ENCODE measurements at places on chromosomes 1 and 21. TPM values are rescaled to one million over a fixed set of nuclear protein-coding genes. Genes with fewer than 3 reads are reported as not detected.

Gene FHAD1
- 6.9 TPM for total RNA-seq

DNA sequence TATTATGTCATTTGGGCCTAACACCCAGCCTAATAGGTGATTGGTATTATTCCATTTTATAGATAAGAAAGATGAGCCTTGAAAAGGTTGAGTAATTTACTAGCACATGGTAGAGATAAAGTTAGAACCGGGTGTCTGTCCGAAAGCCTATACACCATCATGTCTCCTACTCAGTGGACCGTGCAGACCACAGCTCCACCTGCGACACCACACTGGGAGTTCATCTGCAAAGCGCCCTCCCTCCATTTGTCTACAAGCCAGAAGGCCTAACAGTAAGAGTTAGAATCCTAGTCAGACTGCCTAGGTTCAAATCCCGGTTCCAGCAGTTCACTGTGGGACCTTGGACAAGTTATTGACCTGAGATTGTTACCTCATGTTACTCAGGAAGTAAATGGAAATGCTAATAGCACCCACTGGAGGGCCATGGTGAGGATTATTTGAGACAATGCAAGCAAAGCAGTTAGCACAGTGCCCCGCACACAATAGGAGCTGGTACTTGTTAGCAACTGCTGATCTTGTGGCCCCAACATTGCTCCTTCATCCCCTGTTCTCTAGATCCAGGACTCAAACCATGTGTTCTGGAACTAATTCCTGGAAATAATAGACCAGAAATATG lies 20.5 kb downstream of the ARMH1 start:
- no peaks in the 10 kb centered on the region for H3K27me3 ChIP-seq
- H3K27ac ChIP-seq: no peak overlapping the region
- H3K36me3 ChIP-seq: no peaks in the 10 kb centered on the region
- DNase-seq: no peak
- H3K4me1 ChIP-seq: 0 out of 2 replicates have a peak, but pooled peaks cover 6% of the 10 kb centered on the region
- no peak overlapping the region for H3K4me3 ChIP-seq

DNA sequence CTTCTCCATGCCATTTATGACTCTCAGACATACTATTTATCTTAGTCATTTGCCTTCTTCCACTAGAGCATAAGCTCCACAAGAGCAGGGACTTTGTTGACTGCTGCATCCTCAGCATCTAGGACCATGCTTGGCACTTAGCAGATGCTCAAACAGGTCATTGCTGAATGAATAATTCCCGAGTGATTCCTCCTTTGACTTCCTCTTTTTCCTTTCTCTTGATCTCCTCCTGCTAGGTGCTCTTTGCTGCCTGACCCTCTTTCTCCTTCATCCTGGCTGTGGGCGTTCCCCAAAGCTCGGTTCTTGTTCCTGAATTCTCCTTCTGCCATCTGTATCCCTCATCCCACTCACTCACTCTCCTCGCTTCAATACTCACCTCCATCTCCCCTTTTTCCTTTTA lies 23.5 kb downstream of the SYT6 start:
- no peak overlapping the region for H3K27ac ChIP-seq
- H3K4me1 ChIP-seq: peaks cover 14% of the 10 kb centered on the region
- no peak overlapping the region for H3K4me3 ChIP-seq
- H3K27me3 ChIP-seq: no peaks in the 10 kb centered on the region
- no peaks in the 10 kb centered on the region for H3K36me3 ChIP-seq

- 0 out of 2 replicates have a peak, but pooled peaks cover under 1% of the 10 kb centered on the region for H3K36me3 ChIP-seq
- H3K27ac ChIP-seq: no peak overlapping the region
- H3K4me3 ChIP-seq: no peak overlapping the region
- no peak for DNase-seq
- peaks cover 50% of the 10 kb centered on the region for H3K4me1 ChIP-seq
- H3K27me3 ChIP-seq: no peaks in the 10 kb centered on the region
Measured at GRCh38 chr1:109935451-109935900, 24.8 kb downstream of the CSF1 start.

DNA sequence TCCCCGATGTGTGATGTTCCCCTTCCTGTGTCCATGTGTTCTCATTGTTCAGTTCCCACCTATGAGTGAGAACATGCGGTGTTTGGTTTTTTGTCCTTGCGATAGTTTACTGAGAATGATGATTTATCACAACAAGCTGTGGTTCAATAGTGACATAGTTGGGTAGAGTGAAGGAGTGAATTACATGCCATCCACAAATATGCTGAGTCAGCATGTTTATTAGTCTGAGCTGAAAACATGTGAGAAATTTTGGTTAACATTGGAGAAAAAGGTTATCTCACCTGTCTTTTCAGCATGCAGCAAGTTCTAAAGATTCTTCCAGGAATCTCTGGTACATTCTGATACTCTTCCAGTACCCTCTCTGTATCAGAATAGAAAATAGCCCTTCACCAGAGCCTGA lies 19.0 kb downstream of the OR2L3 start:
- H3K27ac ChIP-seq: no peak overlapping the region
- H3K4me1 ChIP-seq: no peaks in the 10 kb centered on the region
- no peak overlapping the region for H3K4me3 ChIP-seq

- no peak overlapping the region for H3K4me3 ChIP-seq
- H3K36me3 ChIP-seq: no peaks in the 10 kb centered on the region
- H3K27ac ChIP-seq: no peak overlapping the region
- no peak for DNase-seq
- H3K27me3 ChIP-seq: no peaks in the 10 kb centered on the region
Measured at GRCh38 chr1:50936321-50936720, 23.7 kb downstream of the FAF1 start.

- no peaks in the 10 kb centered on the region for H3K27me3 ChIP-seq
- no peak for DNase-seq
- H3K4me1 ChIP-seq: no peaks in the 10 kb centered on the region
- H3K4me3 ChIP-seq: no peak overlapping the region
- no peak overlapping the region for H3K27ac ChIP-seq
Measured at GRCh38 chr1:153882296-153882912, 40.4 kb downstream of the GATAD2B start.

DNA sequence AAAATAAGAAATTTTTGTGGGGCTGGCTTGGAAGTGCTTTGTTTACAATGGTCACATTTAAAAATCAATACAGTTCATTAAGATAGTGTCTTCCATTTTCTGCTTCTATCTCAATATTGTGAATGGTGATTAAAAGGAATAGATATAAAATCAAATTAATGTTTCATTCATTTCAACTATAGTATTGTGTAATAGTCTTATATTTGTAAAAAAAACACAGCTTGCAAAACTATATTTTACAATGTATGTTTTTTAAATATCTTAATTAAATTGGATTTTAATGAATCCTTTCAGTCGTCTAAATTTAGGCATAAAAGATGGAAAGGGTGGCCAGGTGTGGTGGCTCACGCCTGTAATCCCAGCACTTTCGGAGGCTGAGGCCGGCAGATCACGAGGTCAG lies 63.5 kb downstream of the CRB1 start:
- no peaks in the 10 kb centered on the region for H3K27me3 ChIP-seq
- no peak overlapping the region for H3K4me3 ChIP-seq
- H3K27ac ChIP-seq: no peak overlapping the region
- H3K4me1 ChIP-seq: no peaks in the 10 kb centered on the region
- DNase-seq: no peak

Gene GPR25
- total RNA-seq: not detected

DNA sequence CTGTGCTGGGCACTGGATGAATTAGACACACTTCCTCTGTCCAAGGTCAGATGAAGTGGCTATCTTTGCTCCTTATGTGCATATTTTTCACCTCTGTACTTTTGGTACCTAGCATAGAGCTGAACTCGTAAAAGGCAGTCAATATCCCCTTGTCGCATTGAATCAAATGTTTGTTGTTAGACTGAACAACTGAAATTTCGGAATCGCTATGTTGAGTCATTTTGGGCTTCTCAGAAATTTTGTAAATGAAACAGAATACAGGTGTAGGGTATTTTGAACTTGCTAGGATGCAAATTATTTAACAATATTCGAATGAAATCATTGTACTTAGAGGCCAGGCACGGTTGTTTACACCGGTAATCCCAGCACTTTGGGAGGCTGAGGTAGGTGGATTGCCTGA lies 48.0 kb downstream of the PDE4B start:
- H3K27me3 ChIP-seq: no peaks in the 10 kb centered on the region
- no peak overlapping the region for H3K27ac ChIP-seq
- no peak overlapping the region for H3K4me3 ChIP-seq
- no peak for DNase-seq

Gene MROH9
- not detected for total RNA-seq

DNA sequence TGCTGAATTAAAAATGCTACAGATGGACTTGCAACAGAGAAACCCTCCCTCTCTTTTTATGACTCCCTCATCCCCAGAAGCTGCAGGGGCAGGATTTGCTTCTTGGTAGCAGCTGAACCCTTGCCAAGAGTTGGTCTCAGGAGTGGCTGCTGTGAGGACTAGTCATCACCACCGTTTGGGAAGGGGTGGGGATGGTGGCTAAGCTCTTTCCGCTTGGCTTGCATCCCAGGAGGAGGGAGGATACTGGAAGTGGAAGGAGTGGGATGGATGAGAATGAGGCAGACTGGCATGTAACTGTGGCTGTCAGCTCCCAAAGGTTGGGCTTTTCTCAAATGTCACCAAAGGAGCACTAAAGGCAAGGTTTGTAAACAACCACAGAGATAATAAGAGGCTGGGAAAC lies 50.8 kb upstream of the COL24A1 start:
- H3K4me3 ChIP-seq: no peak overlapping the region
- H3K4me1 ChIP-seq: no peaks in the 10 kb centered on the region
- H3K27me3 ChIP-seq: no peaks in the 10 kb centered on the region

- no peak overlapping the region for H3K27ac ChIP-seq
- H3K36me3 ChIP-seq: no peaks in the 10 kb centered on the region
- no peak overlapping the region for H3K4me3 ChIP-seq
- H3K27me3 ChIP-seq: no peaks in the 10 kb centered on the region
- no peak for DNase-seq
- H3K4me1 ChIP-seq: no peaks in the 10 kb centered on the region
Measured at GRCh38 chr1:226654046-226654667, 84.9 kb downstream of the ITPKB start.

DNA sequence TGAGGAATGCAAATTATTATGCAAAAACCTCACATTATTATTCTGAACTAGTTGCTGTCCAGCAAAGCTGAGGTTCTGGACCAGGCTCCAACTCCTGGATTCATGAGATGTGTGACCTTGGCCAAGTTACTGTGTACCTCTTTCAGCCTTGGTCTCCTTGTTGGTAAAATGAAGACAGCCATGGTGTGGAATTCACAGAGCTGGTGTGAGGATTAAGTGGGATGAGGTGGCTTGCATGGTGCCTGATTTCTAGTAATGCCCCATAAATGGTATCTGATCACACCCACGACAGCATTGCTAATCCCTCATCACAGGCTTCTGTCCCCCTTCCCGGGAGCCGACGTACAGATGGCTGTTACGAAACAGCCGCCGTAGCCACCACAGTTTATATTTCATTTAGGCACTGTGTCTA lies 59.6 kb downstream of the PGBD5 start:
- no peak for DNase-seq
- H3K4me3 ChIP-seq: no peak overlapping the region
- H3K36me3 ChIP-seq: no peaks in the 10 kb centered on the region
- no peak overlapping the region for H3K27ac ChIP-seq
- peaks cover 64% of the 10 kb centered on the region for H3K27me3 ChIP-seq
